ENCODE measurements at places on chromosomes 13 and 19.

DNA sequence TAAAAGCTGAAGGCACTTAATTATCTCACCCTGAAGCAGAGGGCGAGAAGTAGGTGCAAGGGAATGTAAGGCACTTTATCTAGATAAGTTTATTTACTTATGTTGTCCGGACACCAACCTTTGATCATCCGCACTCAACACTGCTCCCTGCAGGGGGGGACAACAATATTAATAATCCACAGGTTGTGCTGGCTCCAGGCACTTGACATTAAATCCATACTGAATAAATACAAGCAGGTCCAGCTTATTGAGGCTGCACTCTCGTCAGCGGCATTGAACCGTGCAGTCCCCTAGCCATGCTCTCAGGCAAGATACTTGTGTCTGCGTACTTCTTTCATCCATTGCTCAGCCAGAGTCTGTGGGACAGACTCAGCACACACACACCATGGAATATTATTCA is 374.5 kb upstream of the NBEA start:
- no peak for DNase-seq

- DNase-seq, result no peak
Measured at GRCh38 chr19:54485851-54486250, 12.8 kb upstream of the CDC42EP5 start.

- no peak for DNase-seq
Measured at GRCh38 chr19:28638445-28638844, 574.5 kb downstream of the UQCRFS1 start.

DNA sequence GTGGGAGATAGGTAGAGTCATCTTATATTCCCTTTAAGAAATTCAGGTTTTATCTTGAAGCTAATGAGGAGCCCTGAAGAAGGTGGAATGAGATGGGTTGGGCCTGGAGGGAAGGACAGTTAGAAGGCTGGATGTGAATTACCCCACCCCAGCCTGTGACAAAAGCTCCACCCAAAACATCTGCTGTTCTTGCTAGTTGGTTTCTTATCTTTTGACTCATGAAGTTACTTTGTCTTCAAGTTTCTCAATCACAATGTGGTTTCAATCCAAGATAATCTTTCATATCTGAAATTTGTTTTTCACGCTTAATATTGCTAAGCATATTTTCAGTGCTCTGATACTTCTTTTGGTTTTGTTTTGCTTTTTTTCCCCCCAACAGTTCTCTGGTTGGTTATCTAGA is 38.3 kb upstream of the HMGB1 start:
- no peak for DNase-seq
